ENCODE measurements at places on chromosomes 12 and 14.

DNA sequence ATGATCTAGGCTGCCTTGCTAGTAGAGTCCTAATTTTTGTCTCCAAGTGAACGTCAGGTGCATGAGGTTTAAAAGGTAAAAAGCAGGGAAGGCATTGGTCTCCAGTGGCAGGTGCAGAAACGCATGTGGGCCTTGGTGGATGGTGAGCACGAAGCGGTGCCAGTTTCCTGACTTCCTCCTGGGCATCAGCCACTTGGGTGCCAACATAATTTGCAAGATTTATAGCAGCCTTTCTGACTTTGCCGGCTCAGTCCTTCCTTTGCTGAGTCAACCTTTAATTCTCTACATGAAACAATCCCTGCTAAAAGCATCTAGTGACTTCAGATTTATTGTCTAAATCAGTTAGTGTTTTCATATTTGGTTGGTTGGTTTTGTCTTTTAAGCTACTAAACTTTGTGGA, 355.7 kb upstream of the TMEM132C start:
- DNase-seq: no peak

DNA sequence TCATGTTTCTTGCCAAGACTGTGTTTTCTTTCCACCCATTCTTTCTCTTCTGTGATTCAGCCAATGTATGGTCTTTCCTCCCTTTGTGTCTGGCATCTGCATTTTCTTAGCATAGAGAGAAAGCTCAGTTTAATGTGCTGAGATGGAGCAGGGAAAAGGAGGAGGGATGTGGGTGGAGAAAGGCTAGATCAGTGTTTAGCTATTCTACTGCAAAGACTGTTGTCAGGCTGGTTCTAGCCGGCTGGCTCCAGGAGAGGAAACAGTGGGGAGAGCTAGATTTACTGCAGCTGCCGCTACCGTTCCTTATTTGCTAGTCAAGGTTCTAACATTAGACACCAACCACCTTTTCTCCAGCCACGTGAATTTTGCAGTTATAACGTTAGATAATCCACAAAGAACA, 5.2 kb upstream of the RIMKLB start:
- peak; percentile 24 for DNase-seq

DNA sequence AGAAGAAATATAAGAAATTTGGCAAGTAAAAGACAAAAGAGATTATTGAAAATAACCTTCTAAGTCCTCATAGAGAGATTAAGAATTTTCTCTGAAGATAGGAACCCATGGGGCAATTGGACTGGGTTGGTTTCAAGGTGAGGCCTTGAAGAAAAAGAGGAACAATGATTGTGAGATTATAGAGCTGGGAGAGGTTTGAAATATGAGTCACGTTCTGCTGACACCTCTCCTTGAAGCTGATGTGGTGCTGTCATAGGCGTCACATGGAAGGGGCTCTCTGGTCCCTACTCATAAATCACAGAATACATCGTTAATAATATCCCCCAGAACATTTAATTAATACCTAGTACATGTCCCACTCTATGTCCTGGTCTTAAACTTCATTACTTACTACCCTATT, 227.6 kb upstream of the PDE3A start:
- no peak for DNase-seq

GRCh38 chr12:6049587-6049986, 74.9 kb downstream of the VWF start:
- no peak for DNase-seq

GRCh38 chr14:105577314-105577861, 51.0 kb downstream of the TMEM121 start:
- DNase-seq: no peak

GRCh38 chr12:81128930-81129554, 51.2 kb downstream of the ACSS3 start:
- DNase-seq: peak; percentile 30

DNA sequence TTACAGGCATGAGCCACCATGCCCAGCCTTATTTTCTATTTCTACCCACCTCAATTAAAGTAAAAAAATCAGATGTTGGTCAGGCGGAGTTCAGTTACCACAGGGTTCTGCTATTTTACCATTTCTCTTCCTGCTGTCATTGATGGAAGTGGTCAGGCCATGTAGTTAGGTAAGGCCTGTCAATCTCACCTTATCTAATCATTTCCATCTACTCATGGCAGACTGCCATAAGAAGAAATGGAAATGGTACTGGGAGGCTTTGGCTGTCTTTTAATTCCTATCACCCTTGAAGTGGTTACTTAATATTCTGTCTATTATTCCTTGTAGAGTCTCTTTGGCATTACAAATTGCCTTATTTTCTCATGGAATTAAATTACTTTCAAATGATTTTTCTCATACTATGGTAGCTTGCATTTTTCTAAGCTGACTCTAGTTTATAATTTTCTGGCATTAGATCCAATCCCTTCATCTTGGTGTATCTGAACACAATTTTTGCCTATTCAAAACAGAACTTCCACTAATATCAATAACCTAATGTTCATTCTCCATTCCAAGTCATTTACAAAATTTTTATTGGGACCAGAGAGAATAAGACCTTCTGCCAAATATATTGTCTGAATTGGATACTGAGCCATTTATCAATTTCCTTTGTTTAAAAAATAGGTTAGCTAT, 198.7 kb downstream of the DACT1 start:
- DNase-seq: no peak

GRCh38 chr12:63152321-63152700, 1.3 kb upstream of the AVPR1A start:
- no peak for DNase-seq

DNA sequence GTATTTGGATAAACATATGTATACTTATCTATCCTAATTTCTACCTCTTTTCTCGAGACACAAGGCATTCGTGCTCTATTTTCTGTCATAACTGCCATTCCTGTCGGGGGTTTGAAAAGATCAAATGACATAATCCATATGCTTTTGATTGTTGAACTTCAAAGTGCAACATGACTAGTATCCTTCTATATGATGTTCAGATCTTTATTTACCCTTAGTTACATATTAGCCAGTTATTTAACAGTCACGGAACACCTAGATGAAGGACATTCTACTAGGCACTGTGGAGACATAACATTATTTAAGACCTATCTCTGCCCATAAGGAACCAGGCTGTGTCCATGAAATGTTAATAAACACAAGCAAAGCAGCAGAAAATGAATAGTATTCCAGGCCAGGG, 11.2 kb upstream of the GRIN2B start:
- DNase-seq: no peak

GRCh38 chr12:77035226-77035625, 30.1 kb downstream of the E2F7 start:
- no peak for DNase-seq

DNA sequence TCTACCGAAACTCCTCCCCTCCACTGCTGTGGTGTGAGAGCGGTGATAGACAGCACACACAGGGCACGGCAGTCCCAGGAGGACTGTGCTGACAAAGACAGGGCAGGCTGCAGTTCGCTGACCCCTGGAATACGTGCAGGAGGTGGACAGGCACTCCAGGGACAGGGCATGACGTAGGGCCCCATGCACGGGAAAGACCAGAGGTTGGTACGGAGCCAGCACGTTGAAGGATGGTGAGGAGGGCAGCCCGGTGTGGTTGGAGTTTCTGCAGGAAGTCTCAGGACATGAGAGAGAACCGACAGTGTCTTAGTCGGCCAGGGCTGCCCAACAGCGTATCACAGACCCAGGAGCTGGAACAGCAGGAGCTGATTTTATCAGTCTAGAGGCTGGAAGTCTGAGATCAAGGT, 254.2 kb upstream of the FKBP4 start:
- DNase-seq: no peak

DNA sequence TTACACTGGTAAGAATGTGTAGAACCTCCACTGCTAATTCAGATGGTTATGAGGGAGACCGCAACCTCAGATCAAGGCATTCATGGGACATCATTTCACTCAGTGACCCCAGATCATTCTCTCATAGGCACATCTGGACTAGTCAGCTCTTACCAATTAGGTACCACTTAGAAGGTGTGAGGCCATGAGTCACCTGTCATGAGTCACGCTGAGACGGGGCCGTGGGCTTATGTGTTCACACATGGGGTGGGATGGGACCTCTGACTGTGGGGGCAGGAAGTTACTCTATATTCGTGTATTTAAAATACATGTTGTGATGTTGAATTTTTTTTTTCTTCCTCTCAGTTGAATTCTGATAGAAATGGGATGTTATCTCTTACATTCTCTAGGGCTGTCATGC, 55.9 kb downstream of the CCDC92 start:
- no peak for DNase-seq

GRCh38 chr14:55645845-55646832, 66.1 kb downstream of the KTN1 start:
- no peak for DNase-seq

DNA sequence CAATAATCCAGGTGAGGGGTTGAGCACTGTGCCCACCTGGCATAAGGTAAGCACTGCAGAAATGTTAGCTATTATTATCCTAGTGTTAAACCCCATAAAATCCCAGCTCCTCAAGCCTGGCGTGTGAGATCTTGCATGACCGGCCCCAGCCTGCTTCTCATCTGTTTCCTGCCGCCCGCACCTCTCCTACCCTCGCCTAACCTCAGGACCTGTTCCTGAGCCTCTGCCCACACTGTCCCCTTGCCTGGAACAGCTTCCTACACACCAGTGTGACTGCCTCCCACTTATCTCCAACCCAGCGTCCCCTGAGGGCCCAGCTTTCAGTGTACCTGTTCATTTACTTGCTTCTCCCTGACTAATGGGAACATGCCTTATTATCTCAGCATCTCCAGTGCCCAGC, 24.7 kb downstream of the ISCA2 start:
- DNase-seq: no peak

DNA sequence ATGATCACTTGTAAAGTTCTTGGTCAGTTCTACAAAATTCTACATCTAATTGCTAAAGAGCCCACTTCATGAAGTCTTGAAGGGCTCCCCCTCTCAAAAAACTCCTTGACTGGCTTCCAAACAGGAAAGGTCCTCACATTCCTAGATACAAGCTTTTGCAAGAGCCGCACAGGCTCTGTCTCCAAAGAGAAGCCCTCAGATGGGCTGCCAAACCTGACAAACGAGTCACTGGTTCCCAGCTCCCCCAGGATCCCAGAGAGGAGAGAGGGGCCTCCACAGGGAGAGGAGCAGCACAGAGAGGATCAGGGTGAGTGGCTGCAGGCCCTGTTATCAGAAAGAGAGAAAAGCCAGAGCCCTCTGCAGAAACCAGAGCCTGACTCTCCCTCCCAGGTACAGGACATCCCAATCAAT, 5.8 kb downstream of the NID2 start:
- no peak for DNase-seq

GRCh38 chr12:14693116-14693515, 3.3 kb downstream of the GUCY2C start:
- DNase-seq: no peak

DNA sequence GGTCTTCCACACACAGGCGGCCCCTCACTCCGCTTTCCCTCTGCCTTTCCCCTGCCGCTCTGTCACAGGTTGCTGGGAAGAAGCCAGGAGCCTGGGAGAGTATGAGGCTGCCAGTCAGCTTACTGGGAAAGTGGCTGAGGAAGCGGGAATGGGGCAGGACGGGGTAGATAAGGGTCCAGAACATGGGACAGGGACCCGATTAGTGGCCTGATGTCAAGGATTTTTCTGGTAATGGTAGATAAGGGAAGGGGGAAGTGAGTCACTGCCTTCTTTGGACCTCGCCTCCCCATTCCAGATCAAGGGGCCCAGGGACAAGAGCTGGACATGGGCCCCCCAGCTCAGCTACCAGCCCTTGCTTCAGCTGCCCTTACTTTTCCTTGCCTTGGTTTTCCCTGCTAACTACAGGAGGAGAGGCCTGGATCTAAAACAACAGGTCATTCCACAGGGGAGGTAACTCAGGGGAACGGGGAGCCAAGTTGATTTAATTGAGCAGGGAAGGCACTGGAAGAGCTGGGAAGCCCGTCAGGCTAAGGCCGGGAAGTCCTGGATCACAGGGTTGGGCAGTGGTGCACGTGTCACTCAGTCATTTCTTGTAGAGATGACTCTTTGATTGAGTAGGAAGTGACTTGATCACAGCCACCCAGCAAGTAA, 3.5 kb upstream of the LPAR5 start:
- no peak for DNase-seq

DNA sequence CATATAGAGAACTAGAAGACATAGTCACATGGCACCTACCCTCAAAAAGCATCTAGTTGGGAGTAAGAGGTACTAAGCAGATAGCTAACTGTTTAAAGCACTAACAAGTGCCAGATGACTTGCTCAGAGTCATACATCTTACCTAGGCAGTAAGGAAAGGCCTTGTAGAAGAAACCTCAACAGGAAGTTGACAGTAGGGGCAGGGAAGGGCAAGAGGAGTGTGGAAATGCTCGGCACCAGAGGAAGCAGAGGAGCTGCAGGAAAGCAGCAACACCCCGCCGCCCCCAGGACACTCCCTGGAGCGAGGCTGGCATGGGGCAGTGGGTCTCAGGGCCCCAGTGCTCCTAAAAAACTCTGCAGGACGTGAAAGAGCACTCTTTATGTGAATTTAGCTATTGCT, 92.9 kb downstream of the PPP2R5C start:
- peak; percentile 46 for DNase-seq

- no peak for DNase-seq
These were observed 66.0 kb downstream of the KLHL28 start for GRCh38 chr14:44895716-44896115.

DNA sequence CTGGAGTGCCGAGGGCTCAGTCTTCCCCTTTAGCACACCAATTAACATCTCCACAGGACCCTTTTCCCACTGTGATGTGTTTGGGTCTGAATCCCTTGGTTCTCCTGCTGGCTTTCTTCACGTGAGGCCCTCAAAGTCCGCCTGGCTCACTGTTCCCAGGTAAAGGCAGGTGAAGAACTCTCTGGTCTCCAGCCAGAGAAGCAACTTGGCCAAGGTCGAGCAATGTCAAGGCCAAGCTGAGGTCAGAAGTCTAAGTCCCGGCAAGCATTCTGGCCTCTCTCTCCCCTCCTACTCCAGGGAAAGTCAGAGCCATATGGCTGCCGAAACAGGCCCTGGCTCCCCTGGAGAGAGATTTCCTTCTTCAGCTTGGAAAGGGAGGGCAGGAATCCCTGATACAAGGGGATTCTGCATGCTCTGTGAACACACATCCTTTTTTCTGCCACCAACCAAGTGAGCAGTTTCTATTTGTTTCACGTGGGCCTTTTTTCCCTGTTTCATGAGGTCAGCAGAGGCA, 61.4 kb upstream of the ESRRB start:
- DNase-seq: no peak

DNA sequence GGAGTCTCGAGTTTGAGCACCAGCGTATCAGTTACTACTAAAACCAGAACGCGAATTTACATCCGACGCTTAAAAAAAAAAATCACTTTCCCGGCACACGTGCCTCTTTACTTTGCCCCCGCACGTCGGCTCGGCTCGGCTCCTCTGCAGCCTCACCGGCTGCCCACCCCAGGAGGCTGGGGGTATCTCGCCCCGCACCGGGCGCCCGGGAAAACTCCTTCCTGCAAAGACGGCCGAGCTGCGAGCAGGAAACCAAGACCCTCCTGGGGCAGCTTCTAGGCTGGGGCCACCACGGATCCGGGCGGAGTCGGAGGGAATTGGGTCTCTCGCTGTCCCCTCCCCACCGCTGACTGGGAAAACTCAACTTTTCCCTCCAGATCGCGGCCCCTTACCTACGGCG, 610 bp downstream of the VSIG10 start:
- peak; percentile 28 for DNase-seq

- peak; percentile 82 for DNase-seq
These were observed 14.3 kb upstream of the RIC8B start for GRCh38 chr12:106760184-106760531.

Measured in Jurkat, Clone E6-1 (cell line).